Stimulated activated CD4-positive, alpha-beta T cell treated with anti-CD3 and anti-CD28 coated beads, TNF-alpha, amount 100 ng/mL, for 4 hours (primary cell): ENCODE measurements at places on chromosomes 3 and 15.

DNA sequence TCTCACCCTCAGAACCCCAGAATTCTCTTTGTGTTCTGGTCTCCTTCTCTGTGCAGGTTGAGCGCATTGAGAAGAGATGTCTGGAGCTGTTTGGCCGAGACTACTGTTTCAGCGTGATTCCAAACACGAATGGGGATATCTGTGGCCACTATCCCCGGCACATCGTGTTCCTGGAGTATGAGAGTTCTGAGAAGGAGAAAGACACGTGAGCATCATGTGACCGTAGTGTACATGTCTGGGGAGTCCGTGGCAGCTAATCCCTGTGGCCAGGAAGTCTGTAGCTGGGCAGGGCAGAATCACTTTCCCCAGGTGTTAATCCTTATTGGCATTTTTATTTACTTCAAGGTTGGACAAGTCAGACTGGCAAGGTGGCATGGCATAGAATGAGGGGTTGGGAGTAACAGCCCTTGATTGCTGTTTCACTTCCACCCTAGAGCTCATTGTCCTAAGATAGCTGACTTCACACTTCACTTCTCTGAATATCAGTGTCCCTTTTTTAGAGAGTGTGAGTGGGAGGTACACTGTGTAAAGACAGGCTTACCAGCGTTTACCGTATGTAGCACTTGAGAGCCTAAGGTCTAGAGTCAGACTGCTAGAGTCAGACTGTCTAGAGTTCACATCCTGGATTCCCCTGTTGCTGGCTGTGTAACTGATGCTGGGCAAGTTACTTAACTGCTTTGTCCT lies 4.4 kb downstream of the MTMR14 start:
- no peak for DNase-seq

- no peak for DNase-seq
Measured at GRCh38 chr3:20068512-20069177, 28.4 kb downstream of the KAT2B start.

GRCh38 chr3:114089675-114090074 lies 33.1 kb downstream of the QTRT2 start:
- DNase-seq, result no peak

DNA sequence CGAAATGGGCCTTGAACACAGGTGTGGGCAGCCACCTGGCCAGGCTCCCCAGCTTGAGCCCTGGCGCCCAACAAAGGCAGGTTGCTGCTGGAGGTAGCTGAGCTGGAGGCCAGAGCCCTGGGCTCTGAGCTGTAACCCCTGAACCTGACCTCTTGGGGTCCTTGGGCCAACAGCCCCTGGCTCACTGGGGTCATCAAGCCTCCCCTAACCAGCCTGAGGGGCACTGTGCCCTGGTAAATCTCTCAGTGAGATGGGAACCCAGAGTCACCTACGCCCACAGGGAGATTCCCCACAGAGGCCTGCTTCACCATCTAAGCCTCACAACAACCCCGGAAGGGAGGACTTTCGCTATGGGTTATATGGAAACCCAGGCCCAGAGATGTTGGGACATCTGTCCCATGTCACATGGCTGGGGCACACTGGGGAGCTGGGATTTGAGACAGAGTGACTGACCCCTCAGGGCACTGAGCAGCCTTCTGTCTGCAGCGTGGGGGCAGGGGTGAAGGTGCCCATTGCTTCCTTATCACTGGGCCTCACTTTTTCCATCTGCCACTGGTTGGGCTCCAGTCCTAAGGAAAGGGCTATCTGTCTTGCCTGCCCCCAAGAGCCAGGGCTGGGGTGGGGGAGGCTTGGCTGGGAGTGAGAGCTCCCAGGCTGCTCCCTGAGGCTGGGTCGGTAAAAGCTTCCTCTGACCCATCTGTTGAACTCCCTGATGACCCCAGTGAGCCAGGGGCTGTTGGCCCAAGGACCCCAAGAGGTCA lies 59.1 kb downstream of the IQSEC1 start:
- DNase-seq, result no peak

DNA sequence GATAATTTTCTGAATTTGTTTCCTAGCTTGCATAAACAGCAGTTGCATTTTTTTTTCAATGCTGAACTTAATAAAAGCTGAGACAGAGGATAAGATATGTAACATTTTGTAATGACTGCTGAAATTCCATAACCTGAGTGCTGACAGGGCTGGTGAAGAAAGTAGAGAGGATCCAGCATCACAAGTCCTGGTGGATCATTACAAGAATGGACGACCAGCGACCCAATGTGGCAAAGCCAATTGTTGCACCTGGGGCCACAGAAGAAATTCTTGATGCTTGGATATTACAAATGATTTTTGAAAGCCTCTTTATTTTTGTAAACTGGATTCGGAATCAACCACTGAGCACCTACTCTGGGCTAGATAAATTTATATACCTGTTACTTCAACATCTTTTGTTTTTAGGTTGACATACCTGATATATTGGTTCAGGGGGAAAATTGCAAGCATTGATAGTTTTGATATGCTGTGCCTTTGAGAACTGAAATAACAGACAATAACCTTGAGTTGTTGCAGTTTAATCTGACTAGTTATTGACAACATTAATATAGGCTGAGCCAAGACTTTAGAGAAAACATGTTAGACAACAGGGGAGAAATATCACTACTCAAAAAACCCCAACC lies 3.9 kb upstream of the ACTL6A start:
- DNase-seq, result no peak

DNA sequence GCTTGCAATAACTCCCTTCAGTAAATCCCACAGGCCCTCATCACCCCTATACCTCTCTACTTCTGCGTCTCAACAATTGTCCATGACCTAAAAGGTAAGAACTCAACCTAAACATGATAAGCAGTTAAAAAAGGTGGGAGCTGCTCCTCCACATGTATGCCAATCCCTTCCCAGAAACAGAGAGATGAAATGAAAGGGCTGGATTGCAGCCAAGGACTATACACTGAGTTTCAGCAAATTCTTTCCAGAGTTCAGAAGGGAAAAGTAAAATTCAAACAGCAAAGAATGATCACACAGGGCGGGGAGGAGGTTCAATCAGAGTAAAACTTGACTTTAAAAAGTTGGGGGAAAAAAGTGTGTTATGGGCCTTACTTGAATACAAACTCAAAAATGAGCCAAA lies 27.5 kb downstream of the PLOD2 start:
- no peak for DNase-seq

DNA sequence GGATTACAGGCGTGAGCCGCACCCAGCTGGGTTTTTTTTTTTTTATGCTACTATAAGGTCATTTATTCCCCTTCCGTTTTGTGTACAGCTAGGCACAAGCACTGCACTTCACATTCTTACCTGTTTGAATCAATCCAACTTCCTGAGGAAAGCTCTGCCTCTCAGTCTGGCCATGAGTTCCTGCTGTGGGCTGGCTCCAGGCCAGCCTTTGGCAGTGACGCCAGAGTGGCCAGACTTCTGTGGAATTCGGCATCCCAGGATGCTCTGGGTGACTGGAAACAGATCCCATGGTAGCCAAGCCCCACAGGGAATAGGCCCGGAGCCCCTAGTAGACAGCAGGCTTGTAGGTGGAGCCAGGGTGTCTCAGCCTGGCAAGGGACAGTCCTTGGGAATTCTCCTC lies 21.5 kb upstream of the TIMP4 start:
- no peak for DNase-seq

GRCh38 chr3:23479026-23479425 lies 275.9 kb downstream of the UBE2E2 start:
- no peak for DNase-seq

GRCh38 chr3:47899495-47900108 lies 96.7 kb downstream of the DHX30 start:
- DNase-seq, result no peak

GRCh38 chr3:70556056-70556455 lies 243.6 kb upstream of the MDFIC2 start:
- DNase-seq, result no peak

- no peak for DNase-seq
Measured at GRCh38 chr3:181699171-181699903, 12.4 kb upstream of the SOX2 start.
